Lung (tissue), 17 donors: ENCODE measurements at places on chromosomes 12 and 14. TPM values are rescaled to one million over a fixed set of nuclear protein-coding genes. Genes with fewer than 3 reads are reported as not detected.

DNA sequence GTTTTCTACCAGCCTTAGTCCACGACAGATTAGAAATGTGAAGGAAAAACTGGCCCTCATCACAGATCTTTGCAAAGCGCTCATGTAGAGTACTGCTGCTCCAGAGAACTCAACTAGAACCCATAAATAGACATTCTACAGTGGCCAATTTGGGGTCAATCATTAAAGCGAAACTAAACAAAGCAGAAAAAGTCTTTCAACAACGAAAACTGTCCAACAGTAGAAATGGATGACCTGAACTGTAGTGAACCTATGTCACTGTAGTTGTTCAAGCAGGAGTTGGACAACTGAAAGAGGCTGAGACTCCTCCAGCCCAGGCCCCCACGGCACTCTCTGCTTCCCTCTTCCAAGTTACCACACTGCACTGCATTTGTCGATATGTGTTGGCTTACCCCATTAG is 472.6 kb downstream of the BCAT1 start:
- DNase-seq: no peak

DNA sequence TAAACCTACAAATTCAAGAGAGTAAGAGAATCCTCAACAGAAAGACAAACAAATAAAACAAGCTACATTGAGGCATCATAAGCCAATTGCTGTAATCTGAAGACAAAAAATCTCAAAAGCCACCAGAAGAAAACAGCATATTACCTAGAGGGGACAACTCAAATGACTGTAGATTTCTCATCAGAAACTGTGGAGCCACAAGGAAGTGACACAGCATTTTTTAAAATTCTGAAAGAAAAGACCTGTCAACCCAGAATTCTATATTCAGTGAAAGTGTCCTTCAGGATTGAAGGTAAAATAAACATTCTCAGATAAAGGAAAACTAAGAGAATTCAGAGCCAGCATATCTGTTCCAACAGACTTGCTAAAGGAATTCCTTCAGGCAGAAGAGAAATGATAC is 147.8 kb upstream of the DHRS4 start:
- DNase-seq: no peak

DNA sequence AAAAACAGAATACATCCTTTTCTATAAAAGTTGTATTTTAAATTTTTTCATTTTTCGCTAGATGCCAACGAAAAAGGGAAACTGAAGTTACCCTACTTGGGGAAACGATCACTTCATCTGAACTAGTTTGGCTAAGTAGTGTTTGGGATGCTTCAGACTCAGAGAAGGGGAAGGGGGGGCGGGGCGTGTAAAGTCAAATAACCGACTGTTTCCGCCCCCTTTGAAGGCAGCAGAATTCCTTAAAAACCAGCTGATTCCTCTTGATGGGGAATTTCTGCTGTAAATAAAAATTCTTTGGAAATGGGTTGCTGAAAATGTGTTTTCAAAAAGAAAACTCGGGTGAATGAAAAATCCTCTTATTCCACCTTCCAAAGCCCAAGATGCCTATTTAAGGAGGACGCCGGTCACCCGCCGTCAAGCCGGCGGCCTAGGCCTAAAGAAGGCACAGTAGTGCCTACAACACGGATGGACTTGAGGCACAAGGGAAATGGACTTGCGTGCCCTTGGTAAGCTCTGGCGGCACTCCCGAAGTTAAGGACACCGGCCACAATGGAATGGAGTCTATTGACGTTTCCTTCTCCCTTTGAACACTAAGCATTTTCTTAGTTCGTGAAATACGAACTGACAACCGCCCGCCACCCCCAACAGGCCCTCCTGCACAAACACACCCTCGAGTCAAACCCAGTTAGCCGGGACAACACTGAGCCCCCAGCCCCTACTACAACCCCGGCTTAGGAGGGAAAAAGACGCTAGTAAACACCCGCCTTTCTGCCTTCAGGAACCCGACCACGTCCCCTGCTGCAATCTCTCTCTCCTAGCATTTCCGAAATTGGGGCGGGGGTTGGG is 1.9 kb downstream of the ATXN2 start:
- peak; percentile 58 for DNase-seq

GRCh38 chr12:98370976-98371375 is 144.4 kb upstream of the TMPO start:
- DNase-seq: no peak

DNA sequence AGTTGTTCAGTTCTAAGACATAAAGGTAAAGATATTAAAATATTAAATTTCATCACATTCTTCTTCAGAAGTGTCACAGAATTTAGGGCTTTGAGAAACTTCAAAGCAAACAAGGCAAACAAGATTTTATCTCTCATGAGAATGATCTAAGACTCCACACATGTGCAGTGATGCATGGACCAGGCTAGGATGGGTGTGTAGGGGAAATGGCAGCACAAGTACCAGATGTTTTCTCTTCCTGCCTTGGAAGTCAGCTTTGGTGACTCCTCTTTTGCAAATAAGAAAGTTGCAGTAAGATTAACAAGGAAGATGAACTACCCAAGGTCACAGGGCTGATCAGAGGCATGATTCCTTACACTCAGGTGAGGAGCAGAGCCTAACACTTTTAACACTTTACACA is 163.8 kb upstream of the LMNTD1 start:
- DNase-seq: no peak

- no peak for DNase-seq
Measured at GRCh38 chr14:22508150-22508457, 80.9 kb downstream of the DAD1 start.

DNA sequence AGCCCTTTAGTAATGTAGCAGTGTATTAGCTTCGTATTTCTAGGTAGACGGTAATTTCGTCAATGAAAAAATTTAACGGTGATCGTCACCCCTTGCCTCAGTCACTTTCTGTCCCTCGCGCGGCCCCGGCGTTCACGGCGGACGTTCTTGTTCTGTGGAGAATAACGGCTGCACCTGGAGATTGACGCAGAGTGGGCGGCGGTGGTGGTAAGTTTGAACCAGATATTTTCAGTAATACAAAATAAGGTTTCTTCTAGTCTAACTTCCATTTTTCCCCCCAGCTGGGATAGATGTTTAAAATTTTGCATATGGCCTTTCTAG is 341 bp downstream of the ZNF10 start:
- DNase-seq: peak; percentile 75

- no peak for DNase-seq
Measured at GRCh38 chr12:93583627-93584392, 11.3 kb downstream of the SOCS2 start.

- DNase-seq: no peak
Measured at GRCh38 chr12:4289998-4290790, 16.6 kb downstream of the CCND2 start.

DNA sequence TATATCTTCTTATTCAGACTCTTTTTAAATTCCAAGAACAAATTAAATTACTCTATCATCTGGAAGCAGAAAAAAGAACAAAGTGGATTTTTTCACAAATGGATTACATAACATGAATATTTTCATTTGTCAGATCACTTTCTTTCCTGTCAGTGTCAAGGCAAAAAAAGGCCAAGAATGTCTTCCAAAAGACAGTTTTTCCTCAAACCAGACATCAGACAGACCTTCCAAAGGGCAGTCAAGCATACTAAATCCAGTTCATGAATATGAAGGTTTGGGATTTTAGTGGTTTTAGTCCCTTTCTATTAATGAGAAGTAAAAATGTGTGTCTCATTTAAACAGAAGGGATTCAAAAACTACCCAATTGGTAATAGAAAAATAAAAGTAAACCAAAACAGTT is 336.0 kb downstream of the CEP128 start:
- DNase-seq: no peak

GRCh38 chr12:93602897-93603668 is 30.6 kb downstream of the SOCS2 start:
- no peak for DNase-seq

- DNase-seq: peak; percentile 55
Measured at GRCh38 chr12:47990351-47991105, 13.7 kb downstream of the COL2A1 start.

GRCh38 chr12:72288911-72289310 is 16.7 kb downstream of the TRHDE start:
- DNase-seq: no peak

GRCh38 chr12:94429633-94430032 is 30.0 kb downstream of the CEP83 start:
- DNase-seq: no peak

DNA sequence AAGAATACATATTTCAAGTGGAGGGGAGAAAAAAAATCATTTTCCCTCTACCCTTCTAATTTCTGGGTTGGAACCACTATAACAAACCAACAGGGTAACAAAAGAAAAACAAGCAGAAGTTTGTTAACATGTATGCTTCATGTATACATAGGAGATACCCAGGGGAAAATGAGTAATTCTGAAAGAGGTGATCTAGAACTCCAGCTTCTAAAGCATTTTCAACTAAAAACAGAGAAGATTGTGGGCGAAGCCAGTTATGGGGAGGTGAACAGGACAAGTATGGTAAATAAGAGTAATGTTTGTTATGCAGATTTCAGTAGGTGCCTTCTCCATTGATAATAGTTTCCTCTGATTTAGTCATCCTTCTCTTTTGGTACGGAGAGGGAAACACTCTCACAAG is 16.7 kb downstream of the FNTB start:
- no peak for DNase-seq

Gene POTEG
- not detected for polyA plus RNA-seq

Gene ANHX
- polyA plus RNA-seq: not detected

Gene INHBE
- polyA plus RNA-seq: not detected

Gene AGAP2
- 4.4 TPM for polyA plus RNA-seq

Gene HOXC4
- polyA plus RNA-seq: 0.31 TPM

Gene TEX52
- polyA plus RNA-seq: not detected

Gene GZMB
- 6.0 TPM for polyA plus RNA-seq
